ENCODE measurements at places on chromosomes 12 and 14.

DNA sequence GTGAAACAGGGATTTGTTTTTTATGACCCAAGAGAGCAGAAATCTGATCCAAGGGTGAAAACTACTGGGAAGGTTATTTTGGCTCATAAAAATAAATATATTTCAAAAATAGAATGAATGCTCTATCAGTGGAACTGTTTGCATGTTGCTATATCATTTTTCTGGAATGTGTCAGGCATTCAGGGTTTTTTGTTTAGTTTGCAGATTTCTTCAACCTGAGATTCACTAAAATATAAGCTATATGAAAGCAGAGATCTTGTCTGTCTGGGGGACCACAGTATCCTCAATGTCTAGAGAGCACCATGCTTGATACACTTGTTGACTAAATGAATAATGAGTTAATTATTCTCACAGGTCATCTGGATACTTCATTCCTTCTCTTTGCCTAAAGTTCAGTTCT, 165.1 kb downstream of the NUBPL start:
- DNase-seq: no peak

DNA sequence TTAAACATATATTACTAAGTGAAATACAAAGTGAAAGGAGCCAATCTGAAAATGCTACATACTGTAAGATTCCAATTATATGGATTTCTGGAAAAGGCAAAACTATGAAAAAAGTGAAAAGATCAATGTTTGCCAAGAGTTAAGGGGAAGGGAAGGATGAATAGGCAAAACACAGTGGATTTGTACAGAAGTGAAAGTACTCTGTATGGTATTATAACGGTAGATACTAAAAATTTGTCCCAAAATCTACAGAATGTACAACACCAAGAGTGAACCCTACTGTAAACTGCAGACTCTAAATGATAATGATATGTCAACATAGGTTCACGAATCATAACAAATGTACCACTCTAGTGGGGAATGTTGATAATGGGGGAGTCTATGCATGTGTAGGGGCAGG, 17.8 kb downstream of the EEA1 start:
- DNase-seq: no peak

- DNase-seq: no peak
Measured at GRCh38 chr14:36450550-36450949, 69.5 kb downstream of the NKX2-1 start.

DNA sequence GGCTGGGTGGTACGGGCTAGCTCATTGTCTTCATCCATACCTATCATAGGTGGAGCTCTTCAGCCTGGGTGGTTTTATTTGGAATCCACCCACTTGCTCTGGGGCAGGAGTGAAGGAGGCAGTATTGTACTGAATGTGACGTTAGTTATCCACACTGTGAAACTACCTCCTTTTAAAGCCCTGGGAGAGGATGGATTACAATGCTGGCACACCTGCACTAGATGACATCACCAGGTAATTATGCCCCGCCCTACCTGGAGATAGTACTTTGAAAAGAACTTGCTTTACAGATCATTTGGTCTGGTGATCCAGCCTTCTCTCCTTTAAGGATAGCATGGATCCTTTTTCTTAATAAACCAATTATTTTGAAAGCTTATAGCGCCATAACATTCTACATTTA, 78.0 kb downstream of the B4GALNT3 start:
- DNase-seq: no peak

DNA sequence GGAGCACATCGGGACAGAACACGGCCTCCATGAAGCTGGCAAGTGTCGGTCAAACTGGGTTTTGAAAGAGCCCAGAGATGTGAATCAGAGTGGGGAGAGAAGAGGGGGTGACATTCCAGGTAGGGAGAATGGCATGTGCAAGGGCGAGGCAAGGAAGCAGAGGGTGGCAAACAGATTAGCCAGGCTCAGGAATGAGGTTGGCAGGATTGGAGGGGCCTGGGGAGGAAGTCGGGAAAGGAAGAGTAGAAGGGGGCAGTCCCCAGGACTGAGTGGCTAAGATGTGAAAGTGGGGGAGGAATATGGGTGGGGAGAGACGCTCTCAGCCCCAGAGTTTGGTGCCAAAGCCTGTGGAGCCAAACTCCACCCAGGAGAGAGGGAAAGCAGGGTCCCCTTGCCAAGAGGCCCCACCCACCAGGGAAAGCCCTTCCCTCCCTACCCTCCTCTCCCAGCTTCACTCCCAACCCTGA, 5.5 kb upstream of the HDAC7 start:
- DNase-seq: no peak

DNA sequence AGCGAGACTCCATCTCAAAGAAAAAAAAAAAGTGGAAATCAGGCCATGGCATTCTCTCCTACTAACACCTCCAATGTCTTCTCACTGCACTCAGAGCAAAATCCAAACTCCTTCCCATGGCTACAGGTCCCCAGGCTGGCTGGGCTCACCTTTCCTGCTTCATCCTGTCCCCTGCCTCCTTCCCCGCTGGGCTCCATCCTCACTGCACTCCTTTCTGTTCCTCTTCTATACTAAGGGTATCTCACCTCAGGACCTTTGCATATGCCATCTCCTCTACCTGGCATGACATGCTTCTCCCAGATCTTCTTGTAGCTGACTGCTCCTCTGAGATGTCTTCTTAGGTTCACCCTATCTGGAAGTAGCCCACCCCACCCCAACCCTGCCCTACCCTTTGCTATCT, 111.1 kb downstream of the DPF3 start:
- DNase-seq: no peak

DNA sequence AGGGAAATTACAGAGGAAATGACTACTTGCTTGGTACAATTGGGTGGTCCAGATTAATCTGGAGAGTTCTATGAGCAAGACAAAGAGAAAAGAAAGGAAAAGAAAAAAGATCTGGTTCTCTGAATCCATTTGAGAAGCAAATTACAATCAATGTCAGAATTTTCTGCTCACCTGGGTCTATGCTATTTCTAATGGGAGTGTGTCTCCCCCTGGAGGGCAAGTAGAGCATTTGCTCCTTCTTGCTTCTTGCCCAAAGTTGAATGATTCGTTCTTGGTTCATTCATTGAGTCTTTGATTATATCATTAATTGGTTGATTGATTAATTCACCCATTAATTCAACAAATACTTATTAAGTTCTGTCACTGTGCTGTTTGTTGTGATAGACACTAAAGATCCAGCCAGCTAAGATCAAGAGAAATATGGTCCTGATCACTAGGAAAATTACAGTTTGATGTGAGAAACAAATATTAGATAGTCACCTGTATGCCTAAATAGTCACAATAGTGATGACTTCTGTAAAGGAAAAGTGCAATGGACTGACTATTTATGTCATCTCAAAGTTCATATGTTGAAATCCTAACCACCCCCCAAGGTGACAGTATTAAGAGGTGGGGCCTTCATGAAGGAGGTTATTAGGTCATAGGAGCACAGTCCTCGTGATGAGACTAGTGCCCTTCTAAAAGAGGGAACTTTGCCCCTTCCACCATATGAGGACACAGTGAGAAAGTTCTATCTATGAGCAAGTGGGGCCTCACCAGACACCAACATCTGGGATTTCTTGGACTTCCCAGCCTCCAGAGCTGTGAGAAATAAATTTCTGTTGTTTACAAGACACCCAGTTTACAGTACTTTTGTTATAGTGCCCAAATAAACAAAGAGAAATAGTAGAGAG, 8.0 kb upstream of the ASB8 start:
- peak; percentile 69 for DNase-seq

DNA sequence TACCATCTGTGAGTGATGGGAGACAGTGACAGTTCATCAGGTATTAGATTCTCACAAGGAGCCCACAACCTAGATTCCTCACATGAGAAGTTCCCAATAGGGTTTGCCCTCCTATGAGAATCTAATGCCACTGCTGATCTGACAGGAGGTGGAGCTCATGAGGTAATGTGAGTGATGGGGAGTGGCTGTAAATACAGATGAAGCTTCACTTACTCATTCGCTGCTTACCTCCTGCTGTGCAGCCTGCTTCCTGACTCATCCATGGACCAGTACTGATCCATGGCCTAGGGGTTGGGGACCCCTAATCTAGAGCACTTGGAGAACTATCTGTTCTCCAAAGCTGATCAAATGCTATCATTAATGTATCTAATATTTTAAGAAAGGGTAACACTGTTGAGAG, 17.7 kb downstream of the CLEC2D start:
- DNase-seq: no peak

GRCh38 chr14:105476097-105476830, 1.6 kb downstream of the CRIP2 start:
- no peak for DNase-seq

DNA sequence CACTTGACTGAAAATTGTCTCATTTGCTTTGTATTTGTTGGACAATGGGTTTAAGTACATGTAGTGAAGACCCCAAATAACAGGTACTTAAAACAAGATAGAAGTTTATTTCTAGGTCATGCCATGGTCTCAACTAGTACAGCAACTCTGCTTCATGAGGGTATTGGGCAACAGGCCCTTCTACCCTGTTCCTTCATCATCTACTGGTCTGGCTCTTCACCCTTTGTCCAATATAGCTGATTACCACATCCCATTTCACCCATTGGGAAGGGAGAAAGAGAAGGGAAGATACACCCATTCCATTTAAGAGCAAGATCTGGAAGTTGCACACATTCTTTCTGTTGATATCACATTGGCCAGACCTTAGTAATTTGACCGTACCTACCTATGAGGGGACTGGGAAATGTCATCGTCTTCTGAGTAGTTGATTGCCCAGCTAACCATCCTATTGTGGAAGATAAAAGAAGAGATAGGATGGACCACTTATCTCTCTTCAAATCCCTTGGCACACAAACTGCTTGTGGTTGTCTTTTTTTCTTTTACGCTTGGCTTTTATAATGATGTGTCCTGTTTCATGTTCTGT, 104.6 kb downstream of the DIP2B start:
- DNase-seq: no peak

DNA sequence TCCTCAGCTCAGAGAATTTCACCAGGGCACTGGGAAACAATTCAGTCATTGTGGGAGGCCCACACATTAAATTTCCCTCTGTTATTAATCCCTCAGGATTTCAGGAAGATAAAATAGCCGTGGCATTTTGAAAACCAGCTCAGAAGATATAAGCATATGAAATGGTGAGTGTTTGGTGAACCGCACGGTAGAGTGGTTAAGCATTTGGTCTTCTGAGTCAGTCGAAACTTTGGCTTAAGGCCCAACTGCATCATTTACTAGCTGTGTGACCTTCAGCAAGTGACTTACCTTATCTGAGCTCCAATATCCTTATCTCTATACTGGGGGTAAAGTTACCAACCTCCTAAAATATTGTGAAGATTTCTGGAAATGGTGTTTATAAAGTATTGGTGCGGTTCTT, 5.2 kb upstream of the VRK1 start:
- DNase-seq: no peak

GRCh38 chr12:2688381-2688931, 106.3 kb upstream of the FKBP4 start:
- no peak for DNase-seq

DNA sequence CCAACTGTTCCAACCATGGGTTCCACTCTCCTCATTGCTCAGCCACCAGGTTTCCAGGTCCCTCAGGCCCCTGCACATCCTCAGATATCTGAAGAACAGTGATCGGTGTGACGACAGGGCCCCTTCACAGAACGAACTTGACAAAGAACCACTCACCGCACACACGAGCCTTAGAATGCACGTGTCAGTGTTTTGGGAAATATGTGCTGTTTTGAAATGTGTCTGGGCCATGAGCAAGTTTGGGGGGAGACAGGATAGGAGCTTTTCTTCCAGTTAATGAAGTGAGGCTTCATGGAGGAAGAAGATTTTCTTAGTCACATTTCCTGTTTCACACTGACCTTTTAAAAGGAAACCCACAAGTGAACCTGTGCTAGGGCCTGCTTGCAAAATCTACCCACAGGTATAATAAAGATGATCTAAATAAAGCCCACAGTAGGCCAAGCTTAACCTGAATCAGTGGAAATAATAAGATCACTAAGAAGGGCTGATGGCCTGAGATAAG, 58.6 kb downstream of the ZFP36L1 start:
- peak; percentile 54 for DNase-seq

Measured in GM13977 (cell line).